Pancreas (tissue), 10 donors: ENCODE measurements at places on chromosomes 1 and 21. TPM values are rescaled to one million over a fixed set of nuclear protein-coding genes. Genes with fewer than 3 reads are reported as not detected.

DNA sequence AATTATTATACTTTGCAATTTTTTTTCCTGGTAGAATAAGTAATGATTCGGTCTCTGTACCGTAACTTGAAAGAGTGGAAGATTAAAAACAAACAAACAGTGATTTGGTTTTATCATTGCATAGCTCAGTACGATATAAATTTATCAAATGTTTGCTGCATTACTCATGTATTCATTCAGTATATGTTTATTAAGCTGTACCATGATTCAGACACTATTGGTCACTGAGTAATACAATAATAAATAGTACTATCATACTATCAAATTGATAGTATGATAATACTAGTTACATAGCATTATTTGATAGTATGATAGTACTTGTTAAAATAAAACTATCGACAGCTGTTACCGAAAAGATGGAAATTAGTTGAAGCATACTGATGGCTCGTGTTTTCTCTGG lies 12.1 kb downstream of the CENPF start:
- H3K36me3 ChIP-seq = no peaks in the 10 kb centered on the region
- no peak overlapping the region for H3K27ac ChIP-seq
- H3K4me3 ChIP-seq = no peak overlapping the region
- DNase-seq = no peak
- H3K27me3 ChIP-seq = no peaks in the 10 kb centered on the region

- no peaks in the 10 kb centered on the region for H3K4me1 ChIP-seq
- no peaks in the 10 kb centered on the region for H3K36me3 ChIP-seq
- no peak overlapping the region for H3K4me3 ChIP-seq
These were observed 386.6 kb downstream of the KIF26B start for GRCh38 chr1:245541369-245541768.

Gene DNASE2B
- total RNA-seq = 0.59 TPM

Gene VWA1
- total RNA-seq = 48.8 TPM
